ENCODE measurements at places on chromosomes 2 and 18.

GRCh38 chr2:203591642-203592041 is 56.5 kb upstream of the RAPH1 start:
- no peak for DNase-seq

- no peak for DNase-seq
Observed at GRCh38 chr2:204715361-204715760, 170.1 kb downstream of the PARD3B start.

- DNase-seq, result no peak
Observed at GRCh38 chr18:49926106-49926745, 112.9 kb upstream of the ACAA2 start.

DNA sequence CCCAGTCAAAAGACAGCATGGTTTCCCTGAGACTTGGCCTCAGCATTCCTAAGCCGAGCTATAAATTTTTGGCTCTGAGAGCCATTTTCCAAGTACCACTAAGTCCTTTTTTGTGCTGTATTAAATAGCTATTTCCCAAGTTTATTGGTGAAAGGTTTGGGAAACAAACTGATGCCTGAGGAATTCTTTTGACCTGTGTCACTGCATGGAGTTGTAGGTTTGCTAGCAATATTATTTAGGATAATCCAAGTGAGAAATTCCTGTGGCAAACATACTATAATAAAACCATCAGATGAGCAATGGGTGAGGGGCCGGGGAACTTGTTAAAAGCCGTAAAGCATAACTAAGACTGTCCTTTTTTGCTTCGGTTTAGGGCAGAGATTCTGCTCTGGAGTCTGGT is 28.4 kb downstream of the ARHGAP28 start:
- no peak for DNase-seq

DNA sequence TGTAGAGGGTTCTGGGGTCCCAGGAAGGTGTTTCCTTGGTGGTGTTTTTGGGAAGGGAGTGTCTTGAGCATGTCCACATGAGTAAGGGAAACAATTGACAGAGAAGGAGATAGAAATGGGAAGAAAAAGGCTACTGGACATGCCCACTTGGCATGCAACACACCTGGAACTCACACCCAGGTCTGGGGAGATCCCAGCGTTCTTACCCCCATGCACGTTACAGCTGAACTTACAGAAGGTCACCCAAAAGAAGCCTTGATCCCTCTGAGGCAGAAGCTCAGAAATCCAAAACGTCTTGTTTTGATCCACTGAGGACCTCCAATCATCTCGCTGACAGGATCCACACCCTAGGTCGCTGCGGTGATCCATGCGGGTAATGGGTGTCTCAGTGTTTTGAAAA is 142.0 kb downstream of the ZNF516 start:
- no peak for DNase-seq

DNA sequence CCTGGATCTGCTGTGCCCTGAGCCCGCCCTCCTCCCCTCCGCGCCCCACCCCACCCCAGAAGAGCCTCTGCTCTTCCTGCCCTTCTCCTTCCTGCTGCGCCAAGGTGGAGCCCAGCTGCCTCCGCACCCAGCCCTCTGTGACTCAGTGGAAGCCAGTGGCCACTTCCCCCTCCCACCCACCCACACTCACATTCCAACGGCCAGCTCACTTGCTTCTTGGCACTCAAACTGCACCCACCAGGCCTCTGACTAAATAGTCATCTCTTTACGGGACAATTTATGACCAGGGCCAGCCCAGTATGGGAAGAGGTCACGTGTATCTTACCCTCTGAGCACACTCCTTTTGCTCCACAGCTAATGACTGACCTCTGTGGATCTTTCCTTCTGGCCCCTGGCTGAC is 150.4 kb upstream of the SLC1A4 start:
- DNase-seq, result no peak

- no peak for DNase-seq
Observed at GRCh38 chr2:235630718-235631296, 137.0 kb downstream of the AGAP1 start.

GRCh38 chr2:39403311-39403710 is 33.8 kb downstream of the MAP4K3 start:
- DNase-seq, result no peak

DNA sequence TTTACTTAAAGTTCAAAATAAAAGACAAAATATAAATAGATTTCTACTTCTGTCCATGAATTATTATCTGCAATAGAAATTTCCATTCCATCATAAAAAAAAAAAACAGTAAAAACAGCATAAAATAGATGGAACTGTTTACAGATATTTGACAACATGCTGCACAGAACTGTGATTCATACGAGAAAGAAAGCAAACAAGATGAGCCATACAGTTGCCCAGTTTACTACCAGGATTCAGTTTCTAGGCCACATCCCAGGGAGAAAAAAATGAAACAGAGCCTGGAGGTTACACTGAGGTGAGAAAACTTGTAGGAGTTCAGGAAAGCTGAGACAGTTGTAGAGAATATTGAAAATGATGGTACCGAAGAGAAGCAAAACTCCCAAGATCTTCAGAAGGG is 1426.9 kb upstream of the ACVR2A start:
- no peak for DNase-seq

- DNase-seq, result no peak
Observed at GRCh38 chr18:8529609-8530008, 79.6 kb upstream of the RAB12 start.

DNA sequence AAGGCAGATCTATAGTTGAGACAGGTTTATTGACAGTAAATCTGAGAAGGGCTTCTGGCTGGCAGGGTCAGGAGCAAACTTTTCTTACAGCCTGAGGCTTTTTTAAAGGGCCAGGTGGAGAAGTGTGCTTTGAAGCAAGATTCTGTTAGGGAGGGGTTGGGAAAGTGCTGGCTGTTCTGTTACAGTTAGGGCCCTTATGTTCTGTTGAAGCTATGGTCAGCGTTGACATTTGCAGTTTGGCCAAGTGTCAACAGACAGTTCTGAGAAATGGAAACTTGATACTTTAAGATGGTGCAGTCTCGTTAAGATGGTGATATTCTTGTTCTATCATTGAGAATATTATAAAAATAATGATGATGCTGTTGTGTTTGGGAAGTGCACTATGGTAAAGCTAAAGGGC is 154.2 kb downstream of the RDH14 start:
- no peak for DNase-seq

DNA sequence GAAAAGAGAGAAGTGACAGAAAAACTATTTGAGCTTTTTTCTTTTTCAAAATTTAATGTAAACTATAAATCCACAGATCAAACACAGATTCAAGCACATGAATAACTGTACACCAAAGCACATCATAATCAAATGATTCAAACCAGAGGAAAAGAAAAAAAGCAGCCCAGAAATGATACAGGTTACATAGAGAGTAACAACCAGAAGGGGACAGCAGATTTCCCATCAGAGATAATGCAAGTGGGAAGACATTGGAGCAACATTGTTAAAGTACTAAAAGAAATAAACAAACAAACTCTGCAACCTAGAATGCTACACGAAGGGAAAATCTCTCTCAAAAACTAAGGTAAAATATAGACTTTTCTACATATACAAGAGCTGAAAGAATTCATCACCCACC is 34.5 kb downstream of the CMPK2 start:
- DNase-seq, result no peak

- DNase-seq, result no peak
Observed at GRCh38 chr2:49306925-49307324, 152.6 kb upstream of the FSHR start.

- no peak for DNase-seq
Observed at GRCh38 chr2:53500181-53500580, 267.4 kb upstream of the CHAC2 start.

DNA sequence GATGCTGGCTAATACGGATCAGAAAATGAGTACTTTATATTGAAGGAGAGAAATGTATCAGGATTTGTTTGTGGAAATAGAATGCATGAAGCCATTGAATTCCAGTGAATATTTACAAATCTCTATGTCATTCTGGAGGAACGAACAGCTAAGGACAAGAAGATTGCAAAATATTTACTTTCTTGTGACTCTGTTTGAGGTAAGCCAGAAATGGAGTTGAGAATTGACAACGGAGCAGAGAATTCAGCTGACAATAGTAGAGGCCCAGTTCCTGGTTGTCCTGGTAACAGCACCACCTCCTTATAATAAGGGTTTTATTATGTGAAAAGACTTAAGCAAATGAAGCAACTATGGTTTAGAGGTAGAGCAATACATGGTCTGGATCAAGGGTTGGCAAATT is 349.2 kb downstream of the ADCYAP1 start:
- DNase-seq, result no peak

DNA sequence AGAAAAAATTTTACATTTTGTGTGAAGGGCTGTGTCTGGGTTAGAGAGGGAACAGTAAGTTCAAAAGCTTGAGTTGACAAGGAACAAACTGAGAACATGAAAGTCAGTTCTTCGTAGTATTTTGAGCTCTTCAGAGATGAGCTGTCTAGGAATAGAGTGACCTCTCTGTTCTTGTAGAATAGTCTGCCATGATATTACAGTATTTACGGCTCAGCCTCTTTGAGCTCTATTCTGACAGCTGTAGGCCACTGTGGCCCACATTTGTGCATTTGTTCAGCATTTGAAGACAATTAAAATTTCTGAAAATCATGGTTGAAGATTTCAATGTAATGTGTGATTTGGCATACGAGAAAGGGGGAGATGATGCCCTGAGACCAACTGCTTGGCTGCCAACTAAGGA is 172.8 kb downstream of the MGAT5 start:
- no peak for DNase-seq

GRCh38 chr18:60019463-60019840 is 119.7 kb downstream of the PMAIP1 start:
- DNase-seq, result no peak

DNA sequence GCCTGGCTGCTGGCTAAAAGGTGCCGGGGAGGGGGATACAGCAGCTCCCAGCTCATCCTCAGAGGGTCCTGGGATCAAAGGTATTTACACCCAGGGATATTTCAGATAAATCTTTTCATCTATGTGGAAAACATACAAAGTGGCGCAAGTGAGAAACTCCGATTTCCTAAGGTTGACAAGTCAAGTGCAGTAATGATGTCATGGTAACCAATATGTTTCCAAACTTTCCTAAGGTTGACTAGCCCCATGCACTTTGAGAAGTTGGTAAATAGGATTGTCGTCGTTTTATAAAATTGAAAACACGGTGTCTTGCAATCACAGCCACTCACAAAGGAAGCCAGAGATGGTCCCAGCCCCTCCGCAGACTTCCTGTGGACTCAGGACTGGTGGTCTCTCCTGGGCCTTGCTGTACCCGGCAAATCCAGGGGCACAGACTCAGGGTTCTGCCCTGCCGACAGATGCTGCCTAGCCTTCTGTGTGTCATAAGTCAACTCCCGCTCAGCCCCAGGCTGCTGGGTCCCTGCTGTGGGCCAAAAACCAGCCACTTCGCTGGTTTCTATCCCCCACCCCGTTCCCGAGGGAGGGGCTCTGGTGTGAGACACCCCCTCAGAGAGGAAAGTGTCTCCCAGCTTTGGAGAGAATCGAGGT is 111.2 kb upstream of the PPP1CB start:
- DNase-seq, result no peak

DNA sequence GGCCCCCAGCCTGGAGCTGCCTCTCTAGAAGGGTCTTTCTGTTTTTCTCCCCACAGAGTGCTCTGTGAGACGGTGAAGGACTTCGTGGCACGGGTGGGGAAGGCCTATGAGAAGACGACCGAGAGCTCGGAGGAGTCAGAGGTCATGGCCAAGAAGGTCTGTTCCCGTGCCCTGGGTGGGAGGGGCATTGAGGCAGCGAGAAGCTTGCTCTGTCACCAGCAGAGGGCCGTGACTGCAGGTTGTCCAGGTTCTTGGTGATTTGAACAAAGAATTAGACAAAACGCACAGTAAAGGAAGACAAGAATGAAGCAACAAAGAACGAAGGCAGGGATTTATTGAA is 93.9 kb downstream of the DGKD start:
- DNase-seq, result no peak

GRCh38 chr18:77037567-77037966 is 95.0 kb downstream of the MBP start:
- DNase-seq, result no peak

DNA sequence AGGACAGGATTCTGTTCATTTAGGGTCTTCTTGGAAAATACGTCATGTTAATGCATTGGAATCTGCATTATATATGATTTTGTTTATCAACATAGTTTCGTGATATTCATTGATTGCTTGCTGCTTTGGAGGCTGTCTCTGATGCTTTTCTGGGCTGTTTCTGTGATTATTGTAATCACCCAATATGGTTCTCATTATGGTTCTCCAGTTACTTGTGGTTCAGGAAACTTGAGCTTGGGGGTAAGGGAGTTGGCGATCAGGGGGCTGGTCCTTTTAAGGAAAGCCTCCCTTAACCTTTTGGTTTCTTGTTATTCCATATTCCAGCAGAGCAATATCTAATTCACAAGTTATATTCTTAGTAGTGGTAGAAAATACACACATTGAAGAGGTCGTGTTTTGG is 17.4 kb upstream of the STON1 start:
- no peak for DNase-seq
